ENCODE measurements at places on chromosomes 3 and 15.

GRCh38 chr3:33652736-33653135, 65.3 kb downstream of the CLASP2 start:
- no peak for DNase-seq
- no peak overlapping the region for H3K27ac ChIP-seq
- no peak overlapping the region for H3K4me3 ChIP-seq

DNA sequence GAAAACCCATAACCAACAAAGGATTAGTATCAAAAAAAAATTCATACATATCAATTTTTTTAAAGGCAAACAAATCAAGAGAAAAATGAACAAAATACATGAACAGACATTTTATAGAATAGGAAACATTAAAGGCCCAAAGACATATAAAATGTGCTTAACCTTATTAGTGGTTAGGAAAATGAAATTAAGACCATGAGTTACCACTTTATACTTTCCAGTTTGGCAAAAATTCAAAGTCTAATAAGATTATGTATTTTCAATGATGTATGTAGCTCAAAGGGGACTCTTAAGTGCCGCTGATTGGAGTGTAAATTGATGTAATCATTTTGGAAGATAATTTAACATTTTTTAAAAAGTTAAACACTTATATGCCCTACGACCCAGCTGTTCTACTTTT, 89.2 kb downstream of the BOC start:
- H3K27me3 ChIP-seq: no peaks in the 10 kb centered on the region
- peaks cover 26% of the 10 kb centered on the region for H3K36me3 ChIP-seq
- H3K27ac ChIP-seq: no peak overlapping the region
- no peak overlapping the region for H3K4me3 ChIP-seq
- no peak for DNase-seq

DNA sequence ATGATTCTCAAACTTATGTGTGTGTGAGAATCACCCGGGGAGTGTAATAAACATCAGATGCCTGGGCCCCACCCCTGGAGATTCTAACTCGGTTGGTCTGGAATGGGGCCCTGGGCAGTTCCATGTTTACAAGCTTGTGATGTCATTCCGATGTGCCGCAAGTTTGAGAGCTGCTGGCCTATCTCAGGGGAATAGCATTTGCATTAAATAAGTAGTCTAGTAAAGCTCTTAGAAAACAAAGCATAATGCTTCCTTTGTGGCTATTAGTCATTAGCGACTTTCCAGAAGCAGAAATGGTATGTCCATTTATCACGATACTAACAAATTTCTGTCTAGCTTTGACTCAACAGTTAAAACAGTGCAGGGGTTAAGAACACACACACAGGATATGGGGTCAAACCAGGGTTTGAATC, 20.9 kb downstream of the PGBD4 start:
- DNase-seq: no peak
- H3K4me1 ChIP-seq: no peaks in the 10 kb centered on the region
- no peak overlapping the region for H3K4me3 ChIP-seq
- H3K27ac ChIP-seq: no peak overlapping the region
- no peaks in the 10 kb centered on the region for H3K36me3 ChIP-seq

DNA sequence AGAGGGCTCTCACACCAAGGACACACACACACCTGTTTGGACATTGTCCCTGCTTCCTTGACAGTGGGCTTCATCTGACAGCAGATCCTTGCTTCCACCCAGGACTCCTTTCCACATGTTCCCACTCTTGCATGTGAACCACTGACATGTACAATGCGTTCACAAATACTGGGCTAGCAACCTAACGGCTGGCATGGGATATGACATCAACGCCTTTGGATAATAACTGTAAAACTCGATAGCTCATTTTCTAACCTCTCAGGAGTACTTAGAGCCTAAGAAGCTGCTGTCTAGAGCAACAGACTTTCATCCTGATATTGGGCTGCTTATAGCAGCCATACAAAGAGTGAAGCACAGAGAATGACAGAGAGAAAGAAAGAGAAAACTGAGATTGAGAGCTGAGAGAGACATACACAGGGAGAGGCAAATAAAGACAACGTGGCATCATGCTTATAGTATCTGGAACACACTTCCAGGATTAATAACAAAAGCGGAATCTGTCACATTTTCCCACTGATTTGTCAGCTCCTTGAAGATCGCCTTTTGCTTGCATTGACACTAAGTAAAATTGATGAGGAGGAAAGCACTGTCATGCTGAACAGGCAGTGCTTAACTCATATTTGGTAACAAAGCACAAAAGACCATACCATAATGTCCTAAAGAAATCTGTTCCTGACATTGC, 1.7 kb downstream of the GUCA1C start:
- no peaks in the 10 kb centered on the region for H3K36me3 ChIP-seq
- H3K27me3 ChIP-seq: no peaks in the 10 kb centered on the region
- DNase-seq: no peak

DNA sequence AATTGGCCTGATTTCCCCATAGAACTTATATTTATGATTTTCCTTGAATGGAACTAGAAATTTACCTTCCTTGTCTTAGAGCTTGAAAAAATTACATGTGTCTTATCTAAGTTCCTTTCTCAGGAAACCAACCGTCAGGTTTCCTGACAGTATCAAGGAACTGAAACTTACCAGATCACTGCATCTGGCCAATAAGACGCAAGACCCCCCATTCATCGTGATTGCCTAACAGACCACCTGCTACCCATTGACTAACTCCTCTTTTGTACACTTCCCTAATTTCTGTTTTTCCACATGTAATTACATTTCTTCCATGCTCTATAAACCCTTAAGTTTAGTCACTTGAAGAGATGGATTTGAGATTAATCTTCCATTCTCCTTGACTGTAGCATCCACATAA, 517.2 kb upstream of the CBLB start:
- H3K27me3 ChIP-seq: no peaks in the 10 kb centered on the region
- H3K36me3 ChIP-seq: no peaks in the 10 kb centered on the region
- no peak overlapping the region for H3K4me3 ChIP-seq
- H3K4me1 ChIP-seq: no peaks in the 10 kb centered on the region
- H3K27ac ChIP-seq: no peak overlapping the region
- DNase-seq: no peak

DNA sequence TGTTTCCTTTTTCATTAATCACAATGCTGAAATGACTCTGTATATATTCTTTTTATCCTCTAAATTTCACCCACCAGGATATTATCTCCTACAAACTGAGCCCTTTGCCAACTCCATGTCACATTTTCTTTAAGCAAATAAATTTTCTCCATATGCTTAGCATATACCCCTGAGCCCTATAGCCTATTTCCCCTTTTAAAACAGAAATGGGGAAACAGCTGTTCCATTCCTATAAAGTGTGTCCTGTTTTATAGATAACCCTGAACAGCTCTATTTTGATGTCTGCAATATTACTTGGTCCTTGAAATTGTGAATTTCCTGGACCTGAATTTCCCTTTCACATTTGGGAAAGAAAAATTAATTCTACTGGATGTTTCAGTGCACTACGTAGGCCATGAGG, 15.6 kb upstream of the FILIP1L start:
- H3K27ac ChIP-seq: no peak overlapping the region
- no peaks in the 10 kb centered on the region for H3K36me3 ChIP-seq
- H3K4me1 ChIP-seq: peaks cover 34% of the 10 kb centered on the region
- H3K4me3 ChIP-seq: no peak overlapping the region
- no peaks in the 10 kb centered on the region for H3K27me3 ChIP-seq
- no peak for DNase-seq

GRCh38 chr15:48392356-48392755, 61.1 kb downstream of the DUT start:
- no peaks in the 10 kb centered on the region for H3K27me3 ChIP-seq
- peak overlapping the region; percentile 46 for H3K27ac ChIP-seq
- H3K4me1 ChIP-seq: peaks cover 13% of the 10 kb centered on the region
- H3K36me3 ChIP-seq: no peaks in the 10 kb centered on the region
- DNase-seq: peak; percentile 20

DNA sequence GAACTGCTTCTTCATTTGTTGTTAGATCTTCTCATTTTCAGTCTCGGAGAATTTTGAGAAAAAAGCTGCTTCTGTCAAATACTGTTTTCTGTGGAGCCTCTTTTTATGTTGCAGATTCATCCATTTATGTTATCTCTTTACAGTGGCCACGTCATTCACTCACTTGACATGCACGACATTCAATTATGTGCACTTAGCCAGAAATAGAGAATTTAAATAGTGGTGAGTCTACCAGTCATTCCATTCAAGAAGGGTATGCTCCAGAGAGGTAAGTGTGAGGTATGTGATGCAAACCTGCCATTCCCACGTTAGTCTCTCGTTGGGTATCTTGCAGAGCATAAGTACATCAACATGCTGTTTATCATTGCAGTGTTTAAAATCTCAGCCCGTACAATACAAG, 9.8 kb downstream of the ARPP19 start:
- DNase-seq: no peak
- no peaks in the 10 kb centered on the region for H3K27me3 ChIP-seq
- H3K4me3 ChIP-seq: no peak overlapping the region
- H3K36me3 ChIP-seq: peaks cover 23% of the 10 kb centered on the region
- H3K27ac ChIP-seq: no peak overlapping the region

GRCh38 chr15:66692808-66693596, 9.0 kb upstream of the SMAD6 start:
- no peak for DNase-seq
- no peaks in the 10 kb centered on the region for H3K27me3 ChIP-seq
- no peaks in the 10 kb centered on the region for H3K36me3 ChIP-seq
- H3K27ac ChIP-seq: peak overlapping the region; percentile 62
- H3K4me1 ChIP-seq: peaks cover 2% of the 10 kb centered on the region
- H3K4me3 ChIP-seq: no peak overlapping the region

- no peaks in the 10 kb centered on the region for H3K27me3 ChIP-seq
- no peaks in the 10 kb centered on the region for H3K36me3 ChIP-seq
- no peak for DNase-seq
- H3K4me3 ChIP-seq: no peak overlapping the region
- H3K4me1 ChIP-seq: peaks cover 53% of the 10 kb centered on the region
These were observed 19.8 kb downstream of the HMG20A start for GRCh38 chr15:77440378-77440999.

GRCh38 chr3:52442409-52443267, 2.3 kb downstream of the SEMA3G start:
- no peak overlapping the region for H3K27ac ChIP-seq
- H3K4me3 ChIP-seq: no peak overlapping the region
- DNase-seq: no peak
- H3K27me3 ChIP-seq: no peaks in the 10 kb centered on the region
- peaks cover 3% of the 10 kb centered on the region for H3K4me1 ChIP-seq

- no peak for DNase-seq
- H3K4me1 ChIP-seq: peaks cover 19% of the 10 kb centered on the region
- H3K36me3 ChIP-seq: no peaks in the 10 kb centered on the region
- no peaks in the 10 kb centered on the region for H3K27me3 ChIP-seq
These were observed 6.2 kb downstream of the TSPAN3 start for GRCh38 chr15:77064539-77065308.

DNA sequence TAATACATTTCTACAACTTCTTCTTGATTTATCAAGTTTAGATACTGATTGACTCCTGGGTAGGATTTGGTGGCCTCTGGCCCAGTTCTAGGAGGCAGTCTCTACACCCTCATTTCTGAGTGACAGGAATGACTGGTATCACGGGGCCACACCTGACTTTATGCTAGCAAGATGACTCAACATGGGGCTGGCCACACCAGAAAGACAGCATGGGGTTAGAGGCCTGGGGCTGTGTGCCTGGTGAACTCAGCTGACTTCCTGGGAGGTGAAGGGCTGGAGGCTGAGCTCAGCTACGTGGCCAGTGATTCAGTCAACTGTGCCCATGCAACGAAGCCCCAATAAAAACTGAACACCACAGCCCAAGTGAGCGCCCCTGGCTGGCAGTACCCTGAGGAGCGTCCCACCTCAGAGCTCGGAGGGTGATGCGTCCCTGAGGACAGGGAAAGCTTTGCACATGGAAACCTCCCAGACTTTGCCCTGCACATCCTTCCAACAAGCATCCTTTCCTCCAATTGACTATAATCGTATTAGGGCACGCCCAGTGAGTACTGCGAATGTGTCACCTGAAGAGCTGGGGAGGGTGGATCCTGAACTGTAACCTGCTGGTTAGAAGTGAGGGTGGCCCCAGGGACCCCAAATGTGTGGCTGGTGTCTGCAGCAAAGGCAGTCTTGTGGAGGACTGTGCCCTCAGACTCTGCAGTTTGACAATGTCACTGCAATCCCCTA, 57.2 kb downstream of the NIPA2 start:
- no peak for DNase-seq
- H3K36me3 ChIP-seq: peaks cover 92% of the 10 kb centered on the region
- H3K4me3 ChIP-seq: no peak overlapping the region
- H3K27me3 ChIP-seq: no peaks in the 10 kb centered on the region

GRCh38 chr3:155560594-155560993, 184.3 kb downstream of the PLCH1 start:
- H3K27ac ChIP-seq: no peak overlapping the region
- no peak overlapping the region for H3K4me3 ChIP-seq
- DNase-seq: no peak

- DNase-seq: no peak
- no peaks in the 10 kb centered on the region for H3K36me3 ChIP-seq
These were observed 25.2 kb downstream of the PLXNB1 start for GRCh38 chr3:48404440-48405342.

GRCh38 chr3:129365296-129366136, 62.9 kb downstream of the EFCAB12 start:
- no peak overlapping the region for H3K4me3 ChIP-seq
- H3K27ac ChIP-seq: peak overlapping the region; percentile 52
- no peaks in the 10 kb centered on the region for H3K36me3 ChIP-seq

- H3K27ac ChIP-seq: no peak overlapping the region
- DNase-seq: no peak
- peaks cover 77% of the 10 kb centered on the region for H3K36me3 ChIP-seq
- no peaks in the 10 kb centered on the region for H3K4me1 ChIP-seq
These were observed 17.7 kb downstream of the MRPL3 start for GRCh38 chr3:131485119-131485518.

DNA sequence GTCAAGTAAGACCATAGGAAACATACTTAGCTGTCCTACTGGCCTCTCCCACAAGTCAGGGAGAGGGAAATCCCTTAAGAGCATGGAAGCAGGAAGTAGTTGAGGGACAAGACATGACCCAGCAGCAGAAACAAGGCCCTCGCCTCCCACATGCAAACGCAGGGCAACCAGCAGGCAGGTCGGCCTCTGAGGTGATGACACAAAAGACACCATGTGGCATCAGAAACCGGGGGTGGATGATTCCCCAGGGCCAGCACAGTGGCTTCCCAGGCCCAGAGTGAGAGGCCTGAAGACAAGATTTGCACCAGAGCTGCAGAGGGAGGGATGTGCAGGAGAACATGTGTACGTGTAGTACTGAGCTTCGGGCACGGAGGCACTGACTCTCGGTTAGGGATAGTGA, 26.3 kb downstream of the PXYLP1 start:
- no peak overlapping the region for H3K27ac ChIP-seq
- no peak overlapping the region for H3K4me3 ChIP-seq
- peaks cover 24% of the 10 kb centered on the region for H3K36me3 ChIP-seq

GRCh38 chr15:81863162-81863561, 182.7 kb downstream of the MEX3B start:
- H3K4me3 ChIP-seq: no peak overlapping the region
- DNase-seq: no peak
- no peaks in the 10 kb centered on the region for H3K36me3 ChIP-seq
- no peak overlapping the region for H3K27ac ChIP-seq
- no peaks in the 10 kb centered on the region for H3K4me1 ChIP-seq
